ENCODE measurements at places on chromosomes 1 and 21.
A peak's percentile ranks its signal among the peaks of the same experiment; 100 is the strongest.

DNA sequence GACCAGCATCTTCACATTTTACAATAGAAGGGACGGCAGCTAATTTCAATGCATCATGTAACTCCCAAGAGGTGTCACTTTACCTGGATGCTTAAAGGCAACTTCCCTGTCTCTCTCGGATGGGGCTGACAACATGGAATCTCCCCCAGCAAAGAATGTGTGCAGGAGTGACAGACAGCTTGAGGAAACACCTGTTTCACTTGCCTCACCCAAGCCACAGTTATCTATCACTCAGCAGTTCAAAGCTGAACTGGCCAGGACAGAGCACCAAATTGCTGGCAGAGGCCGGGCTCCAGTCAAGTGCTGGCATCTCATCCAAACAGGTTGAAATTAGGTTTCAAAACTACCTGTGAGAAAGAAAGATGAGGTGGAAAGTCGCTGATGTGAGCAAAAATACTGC, 538.0 kb upstream of the PLXNA2 start:
- peak; percentile 91 for DNase-seq

DNA sequence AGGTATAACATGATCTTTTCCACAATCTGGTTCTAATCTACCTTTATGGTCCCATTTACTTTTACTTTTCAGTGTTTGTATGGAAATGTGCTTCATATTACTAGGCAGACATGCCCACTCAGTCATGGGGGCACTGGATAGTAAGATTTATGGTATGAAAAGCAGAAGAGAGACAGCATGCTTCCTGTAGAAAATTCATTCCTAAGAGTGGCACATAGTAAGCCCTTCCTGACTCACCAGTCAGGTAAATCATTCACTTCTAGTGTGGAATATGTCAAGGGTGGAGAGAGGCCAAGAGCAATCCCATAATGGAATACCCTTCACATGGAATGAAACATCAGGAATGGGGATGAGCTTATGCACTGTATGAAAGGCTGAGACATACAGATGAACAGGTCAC, 49.5 kb upstream of the BCL10 start:
- no peak for DNase-seq

GRCh38 chr21:35163411-35163810, 114.3 kb upstream of the RUNX1 start:
- no peak for DNase-seq

- DNase-seq: no peak
Measured at GRCh38 chr21:42155045-42155855, 63.7 kb upstream of the ABCG1 start.

DNA sequence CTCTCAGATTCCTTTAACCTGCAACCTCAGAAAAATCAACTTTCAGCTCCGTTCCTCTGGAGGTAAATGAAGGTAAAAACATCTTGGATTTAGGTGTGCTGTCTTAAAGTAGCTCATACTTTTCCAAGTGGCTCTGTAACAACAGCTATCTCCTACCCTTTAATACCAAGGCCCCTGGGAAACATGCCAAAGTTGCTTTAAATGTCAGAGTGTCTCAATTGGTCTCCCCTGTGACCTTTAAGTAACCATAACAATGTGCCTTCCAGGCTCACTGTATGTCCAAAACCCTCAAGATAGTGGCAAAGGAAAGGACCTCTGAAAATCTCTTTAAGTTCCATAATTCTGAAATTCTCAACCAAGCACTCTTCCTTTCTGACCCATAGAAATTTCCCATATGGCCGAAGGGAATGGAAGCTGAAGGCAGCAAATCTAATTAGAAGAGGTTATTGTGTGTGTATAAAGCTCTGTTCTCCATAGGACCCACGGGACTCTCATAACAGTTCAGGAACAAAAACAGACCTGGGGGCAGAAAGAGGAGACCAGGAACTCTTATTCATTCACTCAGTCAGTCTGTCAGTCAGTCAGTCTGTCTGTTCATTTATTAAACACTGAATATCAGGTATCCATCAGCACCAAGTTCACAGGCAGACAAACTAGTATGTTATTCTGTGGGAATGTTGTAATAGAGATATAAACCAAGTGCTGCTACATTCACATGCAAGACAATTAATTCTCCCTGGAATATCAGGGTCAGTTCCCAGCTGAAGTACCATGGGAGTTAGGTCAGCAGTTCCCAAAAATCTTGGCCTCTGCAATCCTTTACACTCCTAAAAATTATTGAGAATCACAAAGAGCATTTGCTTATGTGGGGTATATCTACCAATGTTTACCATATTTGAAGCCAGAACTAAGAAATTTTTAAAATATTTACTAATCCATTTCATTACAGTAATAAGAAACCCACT, 19.1 kb downstream of the ASTN1 start:
- no peak for DNase-seq

DNA sequence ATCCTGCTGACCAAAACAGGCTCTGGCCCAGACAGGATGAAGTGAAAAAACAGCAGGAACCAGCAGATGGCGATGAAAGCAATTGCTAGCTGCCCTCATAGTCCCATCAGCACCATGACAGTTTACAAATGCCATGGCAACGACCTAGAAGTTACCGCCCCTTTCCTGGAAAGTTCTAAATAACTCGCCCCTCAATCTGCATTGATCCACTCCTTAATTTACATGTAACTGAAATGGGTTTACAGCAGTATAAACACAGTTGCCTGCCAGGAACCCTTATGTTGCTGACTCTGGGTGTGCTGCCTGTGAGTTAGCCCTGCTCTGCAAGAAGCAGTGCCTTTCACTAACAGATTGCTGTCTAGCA, 65.5 kb upstream of the CR1L start:
- peak; percentile 75 for DNase-seq

DNA sequence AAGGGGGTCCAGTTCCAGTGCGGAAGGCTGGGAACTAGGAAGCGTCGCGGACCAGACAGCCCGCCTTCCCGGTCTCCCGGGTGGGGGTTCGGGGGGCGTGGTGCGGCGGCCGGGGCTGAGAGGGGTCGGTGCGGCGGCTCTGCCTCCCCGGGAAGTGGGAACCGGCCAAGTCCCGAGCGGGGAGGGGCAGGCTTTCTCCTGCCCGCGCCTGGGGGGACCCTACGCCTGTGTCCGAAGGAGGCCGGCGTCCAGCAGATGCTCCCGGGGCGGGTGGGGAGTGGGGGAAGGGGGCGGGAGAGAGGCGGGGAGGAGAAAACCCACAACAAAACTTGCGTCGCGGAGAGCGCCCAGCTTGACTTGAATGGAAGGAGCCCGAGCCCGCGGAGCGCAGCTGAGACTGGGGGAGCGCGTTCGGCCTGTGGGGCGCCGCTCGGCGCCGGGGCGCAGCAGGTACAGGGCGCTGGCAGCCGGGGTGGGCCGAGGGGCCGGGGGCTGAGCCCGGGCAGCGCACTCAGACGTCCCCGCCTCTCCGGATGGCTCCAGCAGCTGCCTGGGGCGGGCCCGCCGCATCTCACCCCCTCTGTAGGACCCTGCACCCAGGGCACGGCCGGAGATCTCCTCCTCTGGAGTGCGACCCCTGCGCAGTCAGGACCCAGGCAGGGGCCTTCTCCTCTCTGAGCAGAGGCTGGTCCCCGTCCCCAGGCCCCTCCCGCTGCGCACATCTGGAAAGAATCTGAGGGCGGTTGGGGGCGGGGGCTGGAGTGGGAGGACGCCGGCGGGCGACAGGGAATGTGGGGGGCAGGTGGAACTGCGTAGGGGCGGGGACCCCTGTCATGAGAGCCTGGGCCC, at the start of gene PODN:
Gene PODN (plus strand): TSS at position 355 of the 849 bp plus-strand sequence. CDS start 7,643 bp downstream, outside the sequence.
- no peak for DNase-seq

DNA sequence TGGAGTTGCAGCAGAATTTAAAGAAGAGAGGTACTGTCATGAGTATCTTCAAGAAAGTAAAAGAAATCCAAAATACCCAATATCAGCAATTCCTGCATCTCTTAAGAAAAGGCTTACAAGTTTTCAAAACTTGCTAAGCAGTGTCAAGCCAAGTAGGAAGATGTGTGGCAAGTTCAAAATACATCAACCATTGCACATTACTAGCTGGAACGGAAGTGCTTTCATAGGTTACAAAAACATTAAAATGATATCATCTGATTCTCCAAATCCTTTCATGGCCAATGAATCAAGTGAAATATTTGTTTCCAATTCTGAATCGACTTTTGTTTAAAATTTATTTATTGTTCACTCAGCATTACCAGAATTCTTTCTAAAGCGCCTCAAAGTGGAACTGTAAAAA, 5.7 kb upstream of the ABCA4 start:
- no peak for DNase-seq

GRCh38 chr1:170536924-170537551, 5.1 kb downstream of the GORAB start:
- no peak for DNase-seq

- no peak for DNase-seq
Measured at GRCh38 chr21:16395285-16395684, 665.5 kb downstream of the USP25 start.

GRCh38 chr1:226404063-226404903, 3.6 kb downstream of the PARP1 start:
- no peak for DNase-seq

DNA sequence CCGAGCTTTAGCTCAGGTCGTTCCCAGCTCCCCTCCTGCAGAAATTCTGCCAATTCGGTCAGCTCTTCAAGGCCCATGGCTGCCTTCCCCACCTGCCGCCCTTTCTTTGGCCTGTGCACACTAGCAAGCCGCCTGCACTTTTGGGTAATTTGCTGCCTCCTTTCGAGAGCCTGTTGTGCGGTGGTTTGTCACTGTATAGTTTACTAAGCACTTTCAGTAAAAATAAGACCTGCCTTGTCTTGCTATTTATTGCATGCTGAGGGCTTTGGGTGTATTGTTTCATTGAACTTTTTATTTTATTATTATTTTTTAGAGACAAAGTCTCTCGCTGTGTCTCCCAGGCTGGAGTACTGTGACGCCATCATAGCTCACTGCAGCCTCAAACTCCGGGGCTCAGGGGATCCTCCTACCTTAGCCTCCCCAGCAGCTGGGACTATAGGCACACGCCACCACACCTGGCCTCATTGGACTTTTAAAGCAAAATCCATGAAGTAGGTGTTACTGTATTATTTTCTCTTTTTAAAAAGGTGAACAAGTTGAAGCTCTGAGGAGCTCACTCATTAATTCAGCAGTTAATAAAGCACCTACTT, 1.1 kb upstream of the FABP3 start:
- DNase-seq: no peak

GRCh38 chr1:221863635-221864034, 121.7 kb upstream of the DUSP10 start:
- DNase-seq: peak; percentile 44

DNA sequence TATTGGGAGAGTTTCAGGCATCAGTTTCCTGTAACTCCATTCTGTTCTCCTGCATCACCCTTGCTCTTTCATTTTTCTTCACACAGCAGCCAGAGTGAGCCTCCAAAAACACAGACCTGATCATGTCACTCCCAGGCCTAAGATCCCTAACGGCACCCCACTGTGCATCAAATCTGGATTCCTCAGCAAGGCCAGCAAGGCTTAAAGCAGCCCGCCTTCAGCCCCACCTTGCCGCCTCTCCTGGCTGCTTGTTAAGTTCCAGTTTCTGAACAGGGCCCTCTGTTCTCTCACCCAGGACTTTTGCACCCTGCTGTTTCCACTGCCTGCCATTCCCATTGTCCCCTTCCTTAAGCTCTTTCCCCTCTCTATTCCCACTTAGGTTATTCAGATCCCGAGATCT, 29.3 kb downstream of the C1orf116 start:
- DNase-seq: no peak

- no peak for DNase-seq
Measured at GRCh38 chr1:242712248-242712647, 187.8 kb upstream of the PLD5 start.

GRCh38 chr1:152034324-152034653, 2.5 kb downstream of the S100A11 start:
- DNase-seq: no peak

DNA sequence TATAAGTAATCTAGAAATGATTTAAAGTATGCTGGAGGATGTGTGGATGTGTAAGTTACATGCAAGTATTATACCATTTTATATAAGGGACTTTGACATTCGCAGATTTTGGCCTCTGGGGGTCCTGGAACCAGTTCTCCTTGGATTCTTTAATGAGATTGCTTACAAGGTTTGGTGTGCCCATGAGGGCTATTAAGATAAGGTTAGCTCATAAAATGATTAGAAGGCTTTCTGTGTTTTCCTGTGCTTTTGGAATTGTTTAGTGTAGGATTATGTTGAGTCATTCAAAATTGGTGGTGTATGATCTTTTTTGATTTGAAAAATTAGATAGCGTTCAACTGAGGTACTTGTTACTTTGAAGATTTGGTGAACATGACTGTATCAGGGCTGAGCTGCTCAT, 5.6 kb downstream of the USP25 start:
- no peak for DNase-seq

DNA sequence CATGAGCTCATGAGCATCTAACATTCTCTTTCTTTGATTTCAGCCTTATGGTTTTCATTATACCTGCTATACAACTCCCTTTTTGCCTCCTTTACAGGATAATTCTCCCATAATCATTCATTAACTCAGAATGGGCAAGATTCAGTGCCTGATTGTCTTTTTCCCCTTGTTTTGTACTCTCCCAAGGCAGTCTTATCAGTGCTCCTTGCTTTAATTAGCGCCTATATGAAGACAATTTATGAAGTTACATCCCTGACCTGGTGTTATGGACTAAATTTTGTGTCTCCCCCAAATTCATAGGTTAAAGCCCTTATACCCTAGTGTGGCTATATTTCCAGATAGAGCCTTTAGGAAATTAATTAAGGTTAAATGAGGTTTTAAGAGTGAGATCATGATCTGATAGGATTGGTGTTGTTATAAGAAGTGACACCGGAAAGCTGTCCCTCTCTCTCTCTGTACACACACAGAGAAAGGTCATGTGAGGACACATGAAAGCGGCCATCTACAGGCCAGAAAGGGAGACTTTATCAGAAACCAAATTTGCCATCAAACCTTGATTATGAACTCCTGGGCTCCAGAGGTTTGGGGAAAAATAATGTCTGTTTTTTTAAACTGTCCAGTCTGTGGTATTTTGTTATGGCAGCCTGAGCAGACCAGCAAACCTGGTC, 185.8 kb upstream of the CHODL start:
- DNase-seq: no peak

GRCh38 chr21:45592208-45592619, 50.0 kb upstream of the SLC19A1 start:
- DNase-seq: peak; percentile 70

GRCh38 chr1:199272139-199272544, 633.3 kb downstream of the PTPRC start:
- DNase-seq: no peak

DNA sequence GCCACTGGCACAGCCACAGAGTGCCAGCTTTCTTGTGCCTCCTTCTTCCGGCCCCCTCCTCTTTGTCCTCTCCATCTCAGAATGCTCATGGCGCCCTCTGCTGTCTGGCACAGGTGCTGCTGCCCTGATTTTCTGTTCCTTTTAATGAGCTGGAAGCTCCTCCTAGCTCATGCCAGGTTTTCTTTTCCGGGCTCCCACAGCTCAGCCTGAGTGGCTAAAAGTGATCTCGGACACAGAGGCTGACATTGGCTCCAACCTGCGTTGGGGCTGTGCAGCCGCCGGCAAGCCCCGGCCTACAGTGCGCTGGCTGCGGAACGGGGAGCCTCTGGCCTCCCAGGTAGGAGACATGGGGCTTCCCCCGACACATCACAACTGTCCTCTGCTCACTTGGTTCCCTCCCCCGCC, 18.7 kb downstream of the CNTN2 start:
- peak; percentile 77 for DNase-seq

- no peak for DNase-seq
Measured at GRCh38 chr1:10555635-10556429, 81.1 kb downstream of the PEX14 start.

GRCh38 chr1:154862907-154863306, 7.2 kb downstream of the KCNN3 start:
- DNase-seq: no peak
